Right ventricle myocardium superior (tissue), 1 donor: ENCODE measurements at places on chromosomes 4 and X. TPM values are rescaled to one million over a fixed set of nuclear protein-coding genes. Genes with fewer than 3 reads are reported as not detected.

GRCh38 chr4:153706519-153706918 is 22.4 kb downstream of the TLR2 start:
- DNase-seq, result no peak

DNA sequence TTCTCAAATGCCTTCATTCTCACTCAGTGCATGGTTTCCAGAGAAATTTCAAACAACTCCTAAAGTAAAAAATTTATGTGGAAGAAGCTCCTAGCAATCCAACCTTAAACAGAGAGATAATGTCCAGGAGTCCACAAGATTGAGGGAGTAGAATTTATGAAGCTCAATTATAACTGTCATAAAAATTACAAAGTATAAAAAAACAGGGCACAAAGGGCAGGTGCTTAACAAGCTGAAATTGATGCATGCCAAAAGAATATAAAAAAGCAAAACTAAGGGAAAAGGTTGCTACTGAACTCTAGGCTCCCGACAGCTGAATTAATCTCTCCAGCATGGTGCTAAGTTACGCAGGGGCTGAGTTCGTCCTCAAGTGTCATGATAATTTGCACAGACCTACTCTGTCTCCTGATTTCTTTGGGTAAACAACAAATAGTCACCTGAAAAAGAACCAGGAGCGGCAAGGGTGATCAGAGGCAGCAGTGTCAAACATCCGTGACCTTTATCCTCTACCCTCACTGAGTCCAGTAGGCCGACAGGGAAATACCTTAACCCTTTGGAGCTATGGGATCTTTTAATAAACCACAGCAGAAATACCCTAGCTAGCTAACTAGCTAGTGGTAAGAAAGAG is 47.2 kb upstream of the RELL1 start:
- no peak for DNase-seq

- no peak for DNase-seq
Measured at GRCh38 chr4:170388255-170388654, 298.5 kb upstream of the AADAT start.

GRCh38 chrX:47706575-47706974 is 47.6 kb upstream of the UXT start:
- no peak for DNase-seq

GRCh38 chrX:100830143-100830542 is 10.0 kb downstream of the CSTF2 start:
- DNase-seq, result no peak

- DNase-seq, result no peak
Measured at GRCh38 chrX:22730542-22730941, 269.2 kb upstream of the DDX53 start.

GRCh38 chrX:18875256-18875878 is 108.5 kb downstream of the PHKA2 start:
- no peak for DNase-seq

DNA sequence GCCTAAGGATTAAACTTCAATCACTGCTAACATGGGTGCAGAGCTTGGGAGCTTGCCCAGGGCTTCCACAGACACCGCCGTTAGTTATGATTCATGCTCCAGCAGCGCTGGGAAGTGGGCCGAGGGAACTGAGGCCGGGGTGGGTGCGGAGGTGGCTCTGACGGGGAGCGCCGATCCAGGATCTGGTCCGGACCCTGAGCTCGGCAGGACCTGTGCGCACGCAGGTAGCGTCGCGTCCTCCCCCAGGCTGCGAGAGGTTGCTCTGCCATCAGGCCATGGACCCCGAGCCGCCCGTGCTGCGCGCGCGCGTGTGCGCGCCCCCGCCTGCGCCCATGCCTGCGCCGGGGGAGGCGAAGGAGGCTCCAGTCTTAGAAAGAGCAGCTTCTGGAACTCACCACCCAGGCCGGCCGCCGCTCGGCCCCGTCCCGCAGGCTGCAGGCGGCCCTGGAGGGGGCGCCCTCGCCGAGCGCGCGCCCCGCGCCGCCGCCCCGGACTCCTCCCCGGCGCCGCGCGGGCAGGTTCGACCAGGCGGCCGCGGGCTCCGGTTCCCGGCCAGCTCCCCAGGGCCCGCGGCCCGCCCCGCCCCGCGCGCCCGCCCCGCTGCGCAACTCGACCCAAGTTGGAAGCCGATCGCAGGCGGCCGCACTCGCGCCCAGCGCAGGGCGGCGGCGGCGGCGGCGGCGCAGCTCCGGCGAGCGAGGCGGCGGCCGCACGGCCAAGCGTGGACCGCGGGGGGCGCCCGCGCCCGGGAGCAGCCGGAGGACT is 732 bp upstream of the ADRA2C start:
- no peak for DNase-seq

Gene TEX13B
- not detected for total RNA-seq

Gene CPLX1
- 4.3 TPM for total RNA-seq

Gene GRXCR1
- not detected for total RNA-seq
